Foreskin keratinocyte (primary cell): ENCODE measurements at places on chromosomes 3 and 15.

GRCh38 chr15:38997841-38998240 is 433.2 kb upstream of the RASGRP1 start:
- no peak for DNase-seq

DNA sequence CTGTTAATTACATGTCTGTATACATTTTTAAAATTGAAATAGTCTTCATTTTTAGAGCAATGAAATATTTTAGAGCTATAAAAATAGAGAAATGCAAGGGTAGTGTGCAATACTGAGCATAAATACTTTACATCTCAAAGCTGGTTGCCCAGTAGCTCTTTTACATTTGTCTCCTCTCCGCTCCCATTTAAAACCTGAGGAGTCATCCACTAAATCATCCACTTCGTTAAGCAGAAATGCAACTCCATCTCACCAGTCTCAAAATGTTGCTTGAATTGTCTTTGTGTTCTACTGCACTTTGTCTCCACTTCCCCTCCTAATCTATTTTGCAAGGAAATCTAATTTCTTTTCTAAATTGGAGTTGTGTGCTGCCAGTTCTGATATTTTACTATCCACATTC is 563.6 kb downstream of the VGLL3 start:
- no peak for DNase-seq

DNA sequence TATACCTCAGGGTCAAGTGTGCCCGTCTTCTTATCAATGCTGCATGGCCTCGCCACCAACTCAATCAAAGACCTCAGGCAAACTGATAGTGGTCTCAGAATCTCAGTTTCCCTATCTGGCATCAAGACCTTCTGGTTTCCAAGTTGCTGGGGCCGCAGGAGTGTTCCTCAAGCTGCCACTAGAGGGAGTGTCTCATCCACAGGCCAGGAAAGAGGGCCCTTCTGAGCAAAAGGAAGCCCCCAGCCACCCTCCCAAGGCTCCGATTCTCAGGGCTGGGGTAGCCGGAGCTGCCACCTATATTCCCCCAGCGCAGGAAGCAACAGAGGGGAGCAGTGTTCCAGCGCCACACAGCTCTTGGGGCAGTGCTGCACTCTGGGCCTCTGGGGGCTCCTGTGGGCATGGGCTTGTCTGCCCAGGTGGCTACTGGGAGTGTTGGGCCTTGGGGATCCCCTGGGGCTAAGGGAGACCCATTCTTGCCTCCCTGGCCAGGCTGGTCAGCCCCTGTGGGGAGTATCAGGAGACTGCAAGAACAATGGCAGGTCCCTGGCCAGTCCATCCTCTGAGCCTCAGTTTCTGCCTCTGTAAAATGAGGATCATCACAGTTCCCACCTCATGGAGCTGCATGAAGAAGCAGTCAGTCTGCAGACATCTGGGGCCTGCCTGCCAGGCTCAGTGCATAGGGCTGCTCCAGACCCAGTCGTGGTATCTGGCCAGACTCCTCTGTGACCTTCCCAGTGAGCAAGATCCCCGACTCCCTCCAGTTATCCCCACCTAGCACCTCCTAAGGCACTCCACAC is 23.4 kb upstream of the SEC13 start:
- no peak for DNase-seq

GRCh38 chr3:195580744-195581443 is 2.8 kb downstream of the APOD start:
- peak; percentile 41 for DNase-seq

DNA sequence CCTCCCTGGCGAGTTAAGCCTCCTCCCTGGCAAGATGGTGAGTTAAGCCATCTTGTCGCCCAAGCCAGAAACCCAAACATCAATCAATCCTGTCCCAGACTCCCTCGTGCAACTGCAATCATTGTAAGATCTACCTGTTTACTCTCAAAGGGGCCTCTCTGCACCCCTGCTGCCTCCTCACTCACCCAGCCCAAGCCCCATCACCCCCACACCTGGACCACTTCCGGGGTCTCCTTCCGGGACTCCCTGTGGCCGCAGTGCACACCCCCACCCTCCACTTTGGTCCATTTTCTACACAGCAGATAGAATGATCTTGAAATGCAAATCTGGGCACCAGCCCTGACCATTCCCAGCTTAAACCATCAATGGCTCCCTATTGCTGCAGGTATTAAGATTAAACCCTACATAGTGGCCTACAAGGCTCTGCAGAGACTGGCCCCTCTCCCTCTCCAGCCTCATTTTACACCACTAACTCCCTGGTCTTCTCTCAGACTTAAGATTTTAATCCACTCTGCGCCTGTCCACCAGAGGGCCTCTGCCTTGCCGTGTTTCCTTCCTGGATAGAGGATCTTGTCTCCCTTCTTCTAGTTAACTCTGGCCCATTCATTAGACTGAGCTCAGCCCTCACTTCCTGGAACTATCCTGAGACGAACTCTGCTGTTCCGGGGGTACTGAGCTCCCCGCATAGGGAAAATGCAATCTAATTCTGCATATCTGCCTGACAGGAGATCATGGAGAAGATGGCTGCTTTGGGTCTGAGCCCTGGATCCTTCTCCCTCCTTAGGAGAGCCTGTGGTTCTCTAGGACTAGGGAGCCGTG is 41.9 kb upstream of the SLC6A1 start:
- no peak for DNase-seq
